ENCODE measurements at places on chromosomes 4 and X.

GRCh38 chr4:10051517-10052135 is 30.3 kb upstream of the SLC2A9 start:
- DNase-seq, result no peak

GRCh38 chrX:138018145-138018799 is 452.3 kb downstream of the ZIC3 start:
- DNase-seq, result no peak

- no peak for DNase-seq
Measured at GRCh38 chr4:76716658-76717057, 181.3 kb downstream of the SOWAHB start.

GRCh38 chr4:87717276-87718031 is 67.4 kb downstream of the DMP1 start:
- DNase-seq, result no peak

GRCh38 chr4:6437826-6438238 is 34.6 kb downstream of the PPP2R2C start:
- DNase-seq, result no peak

DNA sequence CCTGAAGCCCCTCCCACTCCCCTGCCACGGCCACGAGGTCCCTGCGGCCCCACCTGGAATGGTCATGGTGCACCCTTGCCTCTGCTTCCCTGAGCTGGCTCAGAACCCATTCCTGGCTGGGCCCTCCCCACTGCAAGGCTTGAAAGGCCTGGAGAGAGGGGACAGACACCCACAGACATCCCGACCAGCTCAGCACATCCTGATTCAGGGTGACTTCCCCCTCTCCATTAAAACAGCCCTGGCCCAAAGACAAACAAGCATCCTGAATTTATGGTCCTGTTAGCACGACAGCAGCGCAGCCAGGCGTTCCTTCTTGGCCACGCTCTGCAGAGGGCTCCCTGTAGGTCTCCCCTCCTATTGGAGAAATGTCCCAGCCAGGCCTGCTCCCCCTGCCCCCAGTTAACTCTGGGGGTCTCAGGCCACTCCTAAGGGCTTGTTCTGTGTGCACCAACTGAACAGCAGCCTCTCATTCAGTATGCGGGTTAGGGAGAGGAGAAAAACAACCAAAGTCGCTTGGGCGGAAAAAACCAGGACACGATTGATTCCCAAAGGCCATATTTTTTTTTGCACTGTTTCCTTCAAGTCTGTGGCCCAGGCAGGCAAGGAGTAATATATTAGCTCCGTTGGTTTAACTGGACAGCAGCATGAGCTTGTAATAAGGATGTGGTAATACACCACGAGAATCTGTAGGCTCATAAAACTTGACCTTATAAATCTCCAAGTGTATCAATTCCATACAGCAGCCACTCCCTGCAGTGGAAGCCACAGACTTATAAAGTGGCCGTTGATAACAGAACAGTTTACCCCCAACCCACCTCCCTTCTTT is 106.7 kb upstream of the MSX1 start:
- DNase-seq, result no peak

All from stimulated activated CD4-positive, alpha-beta T cell treated with anti-CD3 and anti-CD28 coated beads, Interleukin-4, amount 100 ng/mL, for 48 hours (primary cell).